ENCODE measurements at places on chromosomes 11 and 22. TPM values are rescaled to one million over a fixed set of nuclear protein-coding genes. Genes with fewer than 3 reads are reported as not detected.

Gene ZDHHC5
- 31.5 TPM for total RNA-seq

Gene SYCE3
- total RNA-seq, result not detected

Gene MPEG1
- not detected for total RNA-seq

Gene HEPHL1
- total RNA-seq, result not detected

Gene DAGLA
- 1.6 TPM for total RNA-seq
